GM03348 (cell line): ENCODE measurements at places on chromosomes 4 and X.

DNA sequence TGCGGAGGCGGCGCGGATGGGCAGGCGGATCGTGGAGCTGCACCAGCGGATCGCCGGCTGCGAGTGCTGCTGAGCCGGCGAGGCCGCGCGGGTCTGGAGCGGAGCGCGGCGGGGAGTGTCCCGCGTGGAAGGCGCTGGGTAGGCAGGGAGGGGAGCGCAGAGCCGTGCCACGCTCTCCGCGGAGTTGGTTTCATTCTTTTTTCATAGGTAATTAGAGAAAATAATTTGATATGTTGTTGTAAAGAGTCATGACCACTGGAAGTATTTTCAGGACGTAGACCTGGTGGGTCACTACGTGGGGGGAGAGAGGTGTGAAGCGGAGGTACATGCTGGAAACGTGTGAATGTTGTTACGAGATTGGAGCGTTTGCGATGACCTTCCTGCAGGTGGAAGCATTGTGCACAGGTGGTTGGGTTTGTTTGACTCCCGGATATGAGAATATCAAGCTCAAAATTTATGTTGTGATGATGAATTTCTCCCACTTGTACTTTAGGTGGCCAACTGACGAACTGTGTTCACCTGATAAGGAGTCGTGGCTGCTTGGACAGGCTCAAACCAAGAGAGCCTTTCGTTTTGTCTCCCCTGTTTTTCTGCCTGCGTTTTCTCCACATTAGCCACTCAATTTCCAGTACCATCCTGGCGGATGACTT, 19.1 kb upstream of the S100P start:
- no peak for DNase-seq

GRCh38 chr4:169437299-169438047, 166.7 kb upstream of the SH3RF1 start:
- no peak for DNase-seq

DNA sequence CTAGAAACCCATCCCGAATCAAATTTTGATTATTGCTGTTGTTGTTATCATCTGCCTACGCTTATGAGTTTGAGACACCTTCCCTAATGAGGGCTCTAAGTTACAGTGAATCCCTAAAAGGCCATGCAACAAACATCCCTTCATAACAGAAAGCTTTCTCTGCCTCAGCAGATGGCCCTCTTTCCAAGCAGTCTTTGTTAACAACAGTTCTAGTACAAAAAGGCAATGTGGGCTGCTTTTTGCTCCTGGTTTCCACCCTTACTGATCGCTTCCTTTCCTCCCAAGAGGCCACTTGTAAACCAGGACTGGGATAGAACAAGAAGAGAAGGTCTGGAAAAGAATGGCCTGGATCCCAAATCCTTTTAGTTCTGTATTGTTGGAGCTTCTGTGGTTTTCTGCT, 24.2 kb downstream of the GPC4 start:
- DNase-seq: no peak

DNA sequence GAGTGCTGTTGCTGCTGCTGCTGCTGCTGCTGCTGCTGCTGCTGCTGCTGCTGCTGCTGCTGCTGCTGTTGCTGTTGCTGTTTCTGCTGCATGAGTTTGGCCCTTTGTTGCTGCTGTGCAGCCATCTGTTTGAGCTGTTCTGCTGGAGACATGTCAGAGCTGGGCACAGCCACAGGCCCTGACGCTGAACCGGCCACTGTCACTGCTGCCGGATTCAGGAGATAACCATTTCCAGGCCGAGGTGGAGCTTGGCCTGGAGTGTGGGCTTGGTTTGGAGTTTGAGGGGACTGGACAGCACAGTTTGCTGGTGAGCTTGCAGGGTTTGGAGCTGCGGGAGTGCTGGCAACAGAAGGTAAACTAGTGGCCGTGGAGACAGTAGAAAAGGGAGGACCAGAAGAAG, 224.3 kb downstream of the MGST2 start:
- no peak for DNase-seq

GRCh38 chrX:154516656-154517100, 646 bp upstream of the FAM3A start:
- DNase-seq: peak; percentile 18

DNA sequence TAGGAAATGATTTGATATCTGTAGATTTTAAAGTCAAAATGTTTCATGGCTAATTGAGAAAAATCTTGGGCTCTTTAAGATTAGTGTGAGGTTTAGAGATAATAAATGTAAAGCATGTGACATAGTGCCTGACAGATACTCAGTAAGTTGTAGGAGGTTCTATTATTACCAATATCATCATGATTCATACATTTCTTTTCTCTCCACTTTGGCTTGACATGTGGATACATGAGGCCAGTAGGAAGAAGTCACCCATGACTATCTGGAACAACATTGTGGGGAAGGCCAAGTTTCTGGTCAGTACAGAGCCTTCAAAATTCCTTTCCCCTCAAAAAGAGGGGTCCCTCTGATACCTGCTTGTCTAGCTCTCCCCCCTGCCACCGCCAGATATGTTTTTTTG, 91.2 kb upstream of the SORBS2 start:
- DNase-seq: no peak
